Stimulated activated CD4-positive, alpha-beta T cell treated with anti-CD3 and anti-CD28 coated beads, Interleukin-1b, Interleukin-23, amount 100 ng/mL, for 48 hours (primary cell): ENCODE measurements at places on chromosomes 5 and 9.

- no peak for DNase-seq
Observed at GRCh38 chr9:35930989-35931388, 21.7 kb downstream of the SPAAR start.

- DNase-seq: no peak
Observed at GRCh38 chr9:24487946-24488345, 57.8 kb downstream of the IZUMO3 start.

DNA sequence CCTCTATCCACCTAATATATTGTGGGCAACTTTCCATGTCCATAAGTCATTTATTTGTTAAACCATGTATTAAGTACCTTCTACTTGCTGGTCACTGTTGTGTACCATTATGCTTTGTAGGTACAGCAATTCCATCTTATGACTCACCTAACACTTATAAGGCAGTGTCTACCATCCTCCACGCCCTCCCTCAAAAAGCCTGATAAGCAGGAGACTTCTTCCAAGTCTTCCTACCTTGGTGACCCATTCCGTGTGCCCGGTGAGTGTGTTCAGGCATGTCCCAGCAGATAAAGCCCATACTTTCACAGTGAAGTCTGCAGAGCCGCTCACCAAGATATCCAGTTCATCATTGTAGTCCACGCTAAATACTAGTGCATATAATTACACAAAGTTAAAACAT is 17.4 kb downstream of the FBXW2 start:
- no peak for DNase-seq

- DNase-seq: no peak
Observed at GRCh38 chr9:38346811-38347210, 45.7 kb upstream of the ALDH1B1 start.

GRCh38 chr9:12889402-12890106 is 114.7 kb downstream of the LURAP1L start:
- no peak for DNase-seq

DNA sequence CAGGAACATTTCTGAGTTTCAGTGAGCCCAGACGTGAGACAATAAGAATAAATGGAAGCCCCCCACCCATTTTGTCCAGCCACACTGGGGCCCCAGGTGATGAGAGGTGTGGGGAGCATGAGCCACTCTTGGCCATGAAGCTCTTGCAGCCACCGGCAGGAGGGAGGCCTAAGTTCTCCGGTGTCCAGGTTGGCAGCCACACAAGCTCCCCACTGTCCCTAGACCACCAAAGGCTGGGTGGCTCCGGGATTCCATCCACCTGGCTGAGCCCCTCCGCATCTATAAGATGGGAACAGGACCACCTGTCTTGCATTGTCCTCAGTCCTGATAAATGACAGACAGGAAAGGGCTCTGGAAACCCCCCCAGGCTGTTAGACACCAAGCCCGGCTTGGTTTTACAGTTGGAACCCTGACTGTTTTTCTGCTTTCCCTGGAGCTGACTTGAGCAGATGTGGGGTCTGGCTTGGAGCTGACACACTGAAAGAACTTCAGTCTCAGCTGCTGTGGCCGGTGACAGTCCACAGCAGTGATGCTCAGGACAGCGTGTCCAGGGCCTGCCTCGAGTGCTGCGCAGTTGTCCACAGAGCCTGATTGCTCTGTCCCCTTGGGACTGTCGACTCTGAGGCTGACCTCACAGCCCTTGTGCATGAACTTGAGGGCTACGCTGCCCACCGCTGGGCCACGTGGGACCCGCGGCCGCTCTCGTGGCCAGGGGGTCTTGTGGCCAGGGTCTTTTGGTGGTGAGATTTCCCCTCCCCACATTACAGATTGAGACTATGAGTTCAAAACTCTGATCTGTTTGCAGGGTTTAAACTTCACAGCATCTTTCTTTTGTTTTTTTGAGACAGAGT is 74.8 kb downstream of the PSMB7 start:
- no peak for DNase-seq

DNA sequence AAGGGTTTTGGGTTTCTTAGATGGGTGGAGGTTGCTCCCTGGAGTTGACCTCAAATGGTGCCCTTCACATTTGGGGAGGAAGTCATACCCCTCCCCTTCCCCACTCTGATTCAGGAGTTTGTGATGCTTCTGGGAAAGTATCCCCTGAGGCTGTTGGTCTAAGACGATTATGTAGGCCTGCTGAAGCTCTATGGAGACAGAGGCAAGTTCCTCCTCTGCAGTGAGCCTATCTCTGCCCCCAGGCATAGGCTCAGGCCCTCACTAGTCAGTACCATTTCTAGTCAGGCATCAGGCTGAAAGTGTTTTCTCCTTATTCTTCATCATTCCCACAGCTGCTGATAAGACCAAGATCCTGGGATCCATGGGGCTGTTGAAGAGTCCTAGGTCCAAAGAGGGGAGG is 271.6 kb upstream of the NUDT12 start:
- no peak for DNase-seq

DNA sequence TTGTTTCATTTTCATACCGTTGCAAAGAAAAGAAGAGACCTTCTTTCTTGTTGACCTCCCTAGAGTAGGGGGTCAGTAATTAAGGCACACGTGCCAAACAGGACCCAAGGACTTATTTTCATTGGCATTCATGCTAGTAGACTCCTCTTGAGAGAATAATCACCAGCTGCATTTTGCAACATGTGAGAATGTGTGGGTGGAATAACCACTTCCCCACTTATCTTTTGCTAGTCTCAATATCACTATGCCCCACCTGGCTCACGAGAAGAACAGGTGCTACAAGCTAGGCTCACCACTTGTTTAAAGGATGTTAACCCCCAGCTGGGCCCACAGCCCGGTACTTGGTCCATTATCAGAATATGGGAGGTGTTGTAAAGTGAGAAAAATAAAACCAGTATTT is 460.7 kb upstream of the MEF2C start:
- DNase-seq: peak; percentile 2

- DNase-seq: no peak
Observed at GRCh38 chr9:117092582-117092981, 322.3 kb downstream of the ASTN2 start.

GRCh38 chr5:154603953-154604679 is 126.1 kb upstream of the HAND1 start:
- DNase-seq: no peak

- no peak for DNase-seq
Observed at GRCh38 chr9:111099199-111100008, 61.1 kb upstream of the LPAR1 start.

DNA sequence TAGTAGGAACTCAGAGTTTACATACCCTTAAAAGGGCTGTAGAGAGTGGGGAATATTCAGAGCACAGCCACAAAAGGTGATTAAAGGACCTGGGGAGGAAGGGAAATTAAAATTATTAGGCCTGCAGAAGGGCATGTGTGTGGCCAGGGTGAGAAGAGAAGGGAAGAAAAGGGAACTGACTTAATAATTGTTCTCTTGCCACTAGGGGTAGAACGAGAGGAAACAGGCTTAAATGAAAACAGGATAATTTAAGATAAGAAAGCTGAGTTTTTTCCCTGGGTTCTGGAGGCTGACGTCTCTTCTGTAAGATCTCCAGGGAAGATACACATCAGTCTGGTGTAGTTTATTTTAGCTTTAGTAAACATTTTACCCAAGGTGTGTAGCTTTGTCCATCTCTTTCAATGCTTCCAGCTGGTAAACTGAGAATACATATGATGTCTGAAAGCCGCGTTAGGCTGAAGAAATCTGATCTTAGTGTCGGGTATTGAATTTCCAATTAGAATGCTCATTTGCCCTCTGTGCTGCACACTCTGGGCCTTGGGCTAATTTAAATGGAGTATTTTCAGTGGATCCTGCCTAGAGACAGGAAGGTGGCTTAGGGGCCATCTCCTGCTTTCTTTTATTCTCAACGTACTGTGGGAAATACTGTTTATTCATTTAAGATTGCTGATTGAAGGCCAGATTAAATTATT is 416.8 kb downstream of the TMEM38B start:
- no peak for DNase-seq

DNA sequence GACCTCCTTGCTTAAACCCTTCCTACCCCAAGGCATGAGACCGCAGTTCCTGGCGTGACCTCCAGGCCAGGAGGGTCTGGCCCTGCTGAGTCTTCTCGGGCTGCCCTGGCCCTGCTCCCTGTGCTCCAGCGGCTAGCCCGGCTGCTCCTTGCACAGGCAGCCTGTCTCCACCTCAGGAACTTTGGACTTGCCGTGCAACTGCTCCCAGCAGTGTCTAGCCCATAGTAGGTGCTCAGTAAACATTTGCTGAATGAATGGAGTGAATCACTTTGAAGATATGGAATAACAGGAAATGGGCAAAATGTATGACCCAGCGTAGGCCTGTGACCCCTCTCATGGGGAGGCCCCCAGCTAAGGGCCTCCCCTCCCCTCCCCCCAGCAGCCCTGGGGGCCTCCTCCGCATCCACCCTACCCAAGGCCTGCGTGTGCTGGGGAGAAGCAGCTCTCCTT is 127.1 kb downstream of the ZNF354C start:
- DNase-seq: no peak

GRCh38 chr5:111848476-111848875 is 91.5 kb upstream of the NREP start:
- DNase-seq: no peak

GRCh38 chr5:32612134-32612888 is 27.0 kb downstream of the SUB1 start:
- no peak for DNase-seq

- no peak for DNase-seq
Observed at GRCh38 chr5:125481506-125482465, 735.3 kb upstream of the ZNF608 start.

- DNase-seq: no peak
Observed at GRCh38 chr5:131706281-131706680, 71.3 kb upstream of the RAPGEF6 start.
